ENCODE measurements at places on chromosomes 3 and 15.

DNA sequence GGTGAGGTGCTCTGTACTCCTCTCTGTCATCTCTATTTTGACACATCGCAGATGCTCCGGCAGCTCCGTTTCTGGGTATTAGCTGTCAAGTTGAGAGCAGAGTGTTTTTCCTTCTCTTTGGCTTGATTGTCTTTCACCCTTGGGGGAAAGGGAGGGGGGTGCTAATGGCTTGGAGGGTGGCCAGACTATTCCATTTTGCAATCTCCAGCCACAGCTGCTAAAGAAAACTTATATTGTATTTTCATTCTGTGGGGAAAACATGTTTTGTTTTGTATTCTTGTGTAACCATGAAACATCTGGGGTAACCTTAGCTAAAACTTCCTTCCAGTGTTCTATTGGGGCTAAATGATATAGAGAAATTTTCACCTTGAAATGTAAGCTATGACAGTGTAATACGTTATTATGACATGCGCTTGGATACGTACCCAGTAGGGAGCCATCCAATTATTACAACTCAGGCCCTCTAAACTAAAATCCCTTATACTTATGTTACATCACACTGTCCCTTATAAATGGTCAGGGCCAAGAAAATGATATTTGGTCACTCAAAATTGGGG lies 14.0 kb upstream of the LARP6 start:
- DNase-seq, result no peak

GRCh38 chr15:86919581-86919980 lies 839.9 kb downstream of the AGBL1 start:
- no peak for DNase-seq

DNA sequence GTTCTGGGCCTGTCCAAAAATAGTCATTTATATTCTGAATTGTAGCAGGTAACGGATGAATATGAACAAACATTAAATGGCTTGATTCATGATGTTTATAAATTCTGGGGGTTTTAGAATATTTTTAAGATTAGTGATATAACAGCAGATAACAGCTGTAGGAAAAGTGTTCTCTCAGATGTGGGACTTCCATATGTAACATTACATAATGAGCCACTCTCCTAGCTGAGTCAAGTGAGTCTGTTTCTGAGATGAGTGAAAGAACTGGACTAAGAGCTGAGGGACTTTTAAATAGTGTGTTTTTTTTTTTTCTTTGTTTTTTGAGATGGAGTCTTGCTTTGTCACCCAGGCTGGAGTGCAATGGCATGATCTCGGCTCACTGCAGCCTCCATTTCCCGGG lies 13.9 kb downstream of the YEATS2 start:
- DNase-seq, result no peak

GRCh38 chr3:5017925-5018531 lies 38.8 kb downstream of the BHLHE40 start:
- peak; percentile 53 for DNase-seq

GRCh38 chr3:149258298-149258697 lies 36.7 kb upstream of the CP start:
- DNase-seq, result no peak

- no peak for DNase-seq
Observed at GRCh38 chr3:148583793-148584192, 113.9 kb upstream of the AGTR1 start.

GRCh38 chr3:106006001-106006400 lies 137.2 kb upstream of the CBLB start:
- DNase-seq, result no peak

DNA sequence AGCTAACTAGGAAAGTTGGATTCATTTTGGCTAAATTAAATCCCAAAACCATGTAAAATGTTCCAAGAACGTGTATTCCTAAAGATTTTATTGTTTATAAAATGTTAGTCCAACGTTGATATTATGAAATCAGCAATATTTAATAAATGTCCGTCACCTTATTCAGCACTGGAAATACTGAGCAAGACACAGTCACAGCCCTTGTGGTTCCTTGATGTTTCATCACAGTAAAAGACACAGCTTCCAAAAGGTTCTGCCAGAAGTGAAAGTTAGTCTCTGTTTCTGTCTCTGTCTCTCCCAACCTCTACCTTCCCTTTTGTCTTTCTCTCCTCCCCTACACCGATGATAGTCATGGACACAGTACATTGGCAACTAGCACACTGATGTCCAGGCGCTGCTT lies 82.2 kb upstream of the BOC start:
- DNase-seq, result no peak

- DNase-seq, result no peak
Observed at GRCh38 chr15:99614749-99615288, 49.0 kb downstream of the MEF2A start.

DNA sequence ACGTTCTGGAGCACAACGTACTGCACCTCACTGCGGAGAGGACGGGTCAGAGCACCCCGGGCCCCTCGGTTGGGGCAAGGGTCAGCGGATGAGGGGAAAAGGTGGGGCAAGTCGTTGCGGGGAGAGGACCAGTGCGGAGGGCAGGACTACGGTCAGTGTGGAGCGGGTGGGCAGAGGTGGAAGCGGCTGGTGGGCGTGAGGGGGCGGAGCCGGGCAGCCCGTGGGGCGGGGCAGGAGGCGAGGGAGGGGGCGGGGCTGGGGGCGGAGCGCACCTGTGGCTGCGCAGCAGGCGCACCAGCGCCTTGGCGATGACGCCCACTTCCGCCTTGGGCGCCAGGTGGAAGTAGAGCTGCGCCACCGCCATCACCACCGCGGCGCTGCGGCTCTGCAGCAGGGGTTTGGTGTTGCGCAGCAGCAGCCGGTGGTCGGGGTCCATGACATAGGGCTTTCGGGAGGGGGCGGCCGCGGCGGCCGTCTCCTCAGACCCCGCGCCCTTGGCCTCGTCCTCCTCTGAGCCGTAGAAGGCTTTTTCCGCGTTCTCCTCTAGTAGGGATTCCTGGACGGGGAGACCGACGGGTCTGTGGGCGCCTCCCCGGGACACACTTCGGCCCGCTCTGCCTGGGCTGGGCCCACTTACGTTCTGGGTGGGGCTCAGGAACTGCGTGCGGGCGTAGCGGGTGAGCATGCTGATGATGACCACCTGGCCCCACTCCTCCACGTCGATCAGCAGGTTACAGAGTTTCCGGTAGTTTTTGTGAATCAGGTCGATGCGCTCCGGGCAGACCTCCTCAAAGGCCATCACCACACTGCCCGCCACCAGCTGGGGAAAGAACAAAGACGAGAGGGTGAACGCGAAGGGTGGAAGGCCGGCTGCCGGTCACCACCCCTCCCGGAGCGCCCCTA lies 29.2 kb downstream of the AP3B2 start:
- DNase-seq, result peak; percentile 54

DNA sequence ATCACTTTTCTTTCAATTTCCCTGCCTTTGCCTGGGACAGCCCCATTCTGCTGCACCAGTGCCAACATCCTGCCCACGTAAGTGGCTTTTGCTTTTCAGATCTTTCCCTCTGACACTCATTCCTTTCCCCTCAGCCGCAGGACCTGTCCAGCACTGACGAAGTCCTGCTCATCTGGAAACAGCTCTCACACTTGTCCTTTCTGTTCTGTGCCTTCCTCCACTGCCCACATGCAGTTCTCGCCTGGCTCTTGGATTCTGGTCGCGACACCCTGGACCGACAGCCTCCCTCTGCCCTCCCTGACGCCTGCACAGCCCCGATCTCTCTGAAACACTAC lies 99.7 kb downstream of the ADCY5 start:
- DNase-seq, result no peak

DNA sequence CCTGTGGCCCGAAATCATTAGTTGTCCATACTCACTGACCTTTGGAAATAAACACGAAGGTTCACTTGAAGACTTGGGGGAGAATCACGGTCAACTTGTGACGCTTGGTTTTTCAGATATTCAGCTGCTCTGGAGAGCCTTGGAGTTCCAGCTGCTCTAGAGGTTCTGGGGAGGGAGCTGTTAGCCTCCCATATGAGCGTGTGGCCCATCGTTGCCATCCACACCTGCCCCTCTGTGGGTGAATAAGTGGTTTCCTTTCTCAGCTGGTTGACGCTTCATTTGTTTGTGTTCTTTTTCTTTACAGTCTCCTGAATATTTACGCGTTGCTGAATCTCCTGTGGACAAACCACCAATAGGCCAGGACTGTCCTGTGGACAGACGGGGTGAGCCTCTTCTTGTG lies 35.6 kb downstream of the APBA2 start:
- no peak for DNase-seq

- DNase-seq, result peak; percentile 22
Observed at GRCh38 chr15:77659350-77660321, 26.9 kb upstream of the LINGO1 start.

GRCh38 chr15:83283138-83283812 lies 1.2 kb downstream of the BNC1 start:
- DNase-seq, result no peak

GRCh38 chr3:128069271-128069670 lies 17.0 kb downstream of the SEC61A1 start:
- DNase-seq, result no peak

DNA sequence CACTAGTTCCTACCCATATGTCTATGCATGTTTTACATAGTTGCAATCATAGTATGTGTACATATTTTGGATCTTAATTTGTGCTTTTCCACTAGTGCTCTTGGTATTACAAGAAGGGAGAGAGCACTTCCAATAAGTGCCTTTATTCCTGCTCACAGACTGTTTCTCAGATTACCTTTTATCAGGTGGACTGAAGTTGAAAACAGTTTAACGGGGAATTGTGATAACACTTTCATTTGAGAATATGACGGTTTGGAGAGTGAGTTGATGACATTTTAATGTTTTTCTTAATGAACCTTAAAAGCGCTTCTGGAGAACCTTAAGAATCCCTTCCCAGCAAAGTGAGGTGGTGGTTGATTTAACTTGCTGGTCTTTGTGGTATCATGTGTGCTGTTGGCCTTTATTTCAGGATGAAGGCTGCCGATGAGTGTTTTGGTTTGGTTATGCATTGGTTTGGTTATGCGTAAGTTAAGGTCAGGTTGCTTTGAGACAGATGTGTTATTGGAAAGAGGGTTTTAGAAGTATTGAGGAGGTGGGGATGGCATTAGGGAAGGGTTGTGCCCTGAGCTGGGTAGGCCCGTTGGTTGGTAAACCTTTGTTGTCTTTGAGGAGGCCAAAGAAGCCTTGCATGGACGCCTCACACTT lies 2.8 kb downstream of the EDEM1 start:
- no peak for DNase-seq

GRCh38 chr15:29123171-29123570 lies 146.5 kb downstream of the NSMCE3 start:
- DNase-seq, result no peak

DNA sequence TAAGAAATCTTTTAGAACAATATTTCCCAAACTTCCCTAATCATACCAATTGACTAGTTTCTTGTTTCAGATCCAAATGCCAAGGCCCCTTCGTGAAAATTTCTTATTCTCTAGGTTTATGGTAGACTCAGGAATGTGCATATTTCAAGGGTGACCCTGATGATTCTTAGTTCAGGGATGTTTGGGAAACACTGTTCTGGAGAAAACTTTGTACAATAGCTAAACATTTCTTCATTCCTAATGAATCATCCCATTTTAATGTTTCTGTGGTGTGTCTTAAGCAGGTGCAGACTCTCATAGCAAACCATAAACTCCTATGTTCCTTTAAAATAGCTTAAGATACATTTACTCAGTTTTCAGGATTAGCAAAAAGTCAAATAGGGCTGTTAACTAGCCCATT lies 314.5 kb downstream of the TIGIT start:
- DNase-seq, result no peak

DNA sequence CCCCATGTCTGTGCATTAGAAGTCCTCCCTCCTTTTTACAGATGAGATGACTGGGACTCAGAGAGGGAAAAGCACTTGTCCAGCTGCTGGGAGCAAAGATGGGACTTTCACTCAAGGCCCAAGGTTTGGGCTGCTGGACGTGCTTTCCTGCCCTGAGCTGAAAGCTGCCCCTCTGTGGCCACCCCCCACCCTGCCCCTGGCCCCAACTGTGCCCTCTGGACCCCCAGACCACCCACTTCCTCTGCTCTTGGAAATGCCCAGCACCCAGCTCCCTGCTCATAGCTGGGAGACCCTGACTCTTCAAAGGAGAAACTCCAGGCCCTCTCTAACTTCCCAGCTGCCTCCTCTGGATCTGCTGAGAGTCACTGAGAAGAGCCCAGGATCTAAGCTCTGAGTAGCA lies 20.7 kb downstream of the GRIP2 start:
- no peak for DNase-seq

DNA sequence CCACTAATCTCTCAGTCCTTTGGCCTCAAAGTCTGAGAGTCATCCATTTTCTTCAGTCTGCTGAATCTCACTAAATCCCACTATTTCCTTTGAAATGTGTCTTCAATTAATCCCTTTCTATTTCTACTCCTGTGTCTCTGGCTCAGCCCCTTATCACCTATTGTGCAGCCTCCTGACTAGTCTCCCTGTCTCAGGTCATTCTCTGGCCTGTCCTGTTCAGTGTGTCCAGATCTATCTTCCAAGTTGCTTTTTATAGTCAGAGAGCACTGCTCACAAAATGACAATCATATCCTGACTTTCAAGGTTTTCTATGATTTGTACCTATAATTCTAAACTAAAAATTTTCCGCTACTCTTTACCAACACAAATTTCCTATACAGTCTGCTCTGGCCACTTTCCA lies 7.6 kb downstream of the ROPN1 start:
- DNase-seq, result no peak

DNA sequence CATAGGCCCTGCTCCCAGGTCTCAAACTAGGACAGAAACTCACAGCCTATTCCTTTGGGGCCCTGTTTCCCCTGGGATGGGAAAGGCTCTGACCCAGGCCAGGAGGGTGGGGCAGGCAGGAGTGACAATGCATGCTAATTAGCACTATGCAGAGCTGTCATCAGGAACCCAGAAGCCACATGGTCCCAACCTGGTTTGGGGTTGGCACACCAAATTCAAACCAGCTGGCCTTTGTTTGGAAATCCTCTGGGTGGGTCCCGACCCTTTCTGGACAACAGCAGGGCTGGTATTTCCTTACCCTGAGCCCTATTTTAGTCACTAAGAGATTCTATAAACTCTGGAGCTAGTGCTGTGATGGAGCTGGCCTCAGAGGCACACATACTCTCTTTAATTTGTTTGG lies 166.2 kb downstream of the LRTM1 start:
- DNase-seq, result no peak

DNA sequence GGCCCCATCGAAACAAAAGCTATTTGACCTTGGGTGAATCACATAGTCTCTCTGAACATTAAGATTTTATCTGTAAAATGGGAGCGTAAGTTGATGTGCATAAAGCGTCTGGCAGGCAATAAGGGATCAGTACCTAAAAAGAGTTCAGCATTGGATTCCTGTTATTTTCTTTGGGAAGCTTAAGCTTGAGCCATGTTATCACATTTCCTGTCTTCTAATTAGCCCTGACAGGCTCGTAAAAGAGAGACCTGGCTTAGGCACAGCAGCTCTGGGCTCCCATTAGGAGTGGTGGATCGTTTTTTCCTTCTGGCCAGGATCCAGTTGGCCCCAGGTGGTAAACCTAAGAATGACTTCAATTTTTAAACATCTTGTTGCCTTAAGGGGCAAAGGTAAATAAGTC lies 26.0 kb upstream of the CA12 start:
- no peak for DNase-seq

- DNase-seq, result no peak
Observed at GRCh38 chr3:133825969-133826727, 20.5 kb downstream of the SRPRB start.

- no peak for DNase-seq
Observed at GRCh38 chr3:45904931-45905330, 18.6 kb downstream of the CCR9 start.

GRCh38 chr15:64478863-64479262 lies 18.5 kb downstream of the ZNF609 start:
- no peak for DNase-seq
